ENCODE measurements at places on chromosomes 13 and 19.

GRCh38 chr19:48152551-48152950 is 17.6 kb downstream of the LIG1 start:
- DNase-seq = peak; percentile 49

GRCh38 chr19:38401148-38401547 is 1.7 kb upstream of the FAM98C start:
- DNase-seq = no peak

GRCh38 chr19:55172741-55173140 is 6.3 kb upstream of the DNAAF3 start:
- DNase-seq = no peak

GRCh38 chr13:98875146-98875729 is 102.6 kb downstream of the DOCK9 start:
- DNase-seq = no peak

DNA sequence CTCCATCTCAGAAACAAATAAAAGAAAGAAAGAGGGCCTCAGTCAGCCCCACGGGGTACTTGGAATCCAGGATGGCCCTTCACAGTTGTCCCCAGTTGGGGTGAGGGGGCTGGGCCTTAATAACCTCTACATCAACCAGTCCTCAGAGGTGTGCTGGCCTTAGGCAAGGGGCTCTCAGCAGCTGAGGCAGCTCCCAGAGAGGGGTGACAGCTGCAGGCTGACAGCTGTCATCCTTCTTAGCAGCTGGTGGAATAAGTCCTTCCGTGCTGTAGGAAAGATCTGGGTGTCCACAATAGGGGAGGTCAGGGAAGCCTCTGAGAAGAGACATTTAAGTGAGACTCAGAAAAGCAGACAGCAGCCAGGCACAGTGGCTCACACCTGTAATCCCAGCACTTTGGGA is 7.4 kb downstream of the BCAM start:
- DNase-seq = no peak

GRCh38 chr19:21607449-21607848 is 102.0 kb downstream of the ZNF429 start:
- DNase-seq = no peak

GRCh38 chr13:79987761-79988160 is 353.2 kb downstream of the SPRY2 start:
- DNase-seq = no peak

GRCh38 chr13:105814219-105814901 is 721.1 kb downstream of the EFNB2 start:
- no peak for DNase-seq

- DNase-seq = peak; percentile 63
Observed at GRCh38 chr19:40806423-40807146, 7.6 kb downstream of the EGLN2 start.

DNA sequence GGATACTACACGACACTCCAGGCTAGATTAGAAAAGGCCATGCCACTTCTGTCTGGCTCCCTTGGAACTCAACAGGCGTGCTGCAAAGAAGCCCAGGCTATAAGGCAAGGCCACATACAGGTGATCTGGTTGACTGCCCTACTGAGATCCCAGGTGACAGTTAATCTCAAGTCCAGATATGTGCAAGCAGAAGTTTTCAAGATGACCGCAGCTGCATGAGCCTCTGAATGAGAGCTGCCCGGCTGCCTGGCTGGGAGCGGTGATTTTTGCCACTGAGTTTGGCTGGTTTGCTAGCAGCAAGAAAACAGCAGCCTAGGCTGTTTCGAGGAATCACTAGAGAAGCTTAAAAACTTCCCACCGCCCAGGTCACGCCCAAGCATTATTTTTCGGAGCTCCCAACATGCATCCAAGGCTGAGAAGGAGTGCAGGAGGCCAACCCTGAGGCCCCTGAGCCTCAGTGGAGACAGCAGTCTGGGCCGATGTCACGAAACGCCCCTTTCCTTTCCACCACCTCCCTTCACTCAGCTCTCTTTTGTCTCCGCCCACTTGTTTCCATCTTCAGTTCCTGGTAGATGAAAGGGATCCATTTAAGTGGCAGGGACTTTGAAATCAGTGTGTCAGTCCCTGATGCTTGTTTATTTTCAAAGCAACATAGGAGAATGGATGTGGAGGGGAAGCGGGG is 14.0 kb upstream of the URI1 start:
- no peak for DNase-seq

GRCh38 chr13:49220036-49220855 is at the start of gene MLNR:
TSS of gene MLNR (plus strand) at chr13:49220338. CDS start at chr13:49220338, 0 bp downstream.
- DNase-seq = no peak

DNA sequence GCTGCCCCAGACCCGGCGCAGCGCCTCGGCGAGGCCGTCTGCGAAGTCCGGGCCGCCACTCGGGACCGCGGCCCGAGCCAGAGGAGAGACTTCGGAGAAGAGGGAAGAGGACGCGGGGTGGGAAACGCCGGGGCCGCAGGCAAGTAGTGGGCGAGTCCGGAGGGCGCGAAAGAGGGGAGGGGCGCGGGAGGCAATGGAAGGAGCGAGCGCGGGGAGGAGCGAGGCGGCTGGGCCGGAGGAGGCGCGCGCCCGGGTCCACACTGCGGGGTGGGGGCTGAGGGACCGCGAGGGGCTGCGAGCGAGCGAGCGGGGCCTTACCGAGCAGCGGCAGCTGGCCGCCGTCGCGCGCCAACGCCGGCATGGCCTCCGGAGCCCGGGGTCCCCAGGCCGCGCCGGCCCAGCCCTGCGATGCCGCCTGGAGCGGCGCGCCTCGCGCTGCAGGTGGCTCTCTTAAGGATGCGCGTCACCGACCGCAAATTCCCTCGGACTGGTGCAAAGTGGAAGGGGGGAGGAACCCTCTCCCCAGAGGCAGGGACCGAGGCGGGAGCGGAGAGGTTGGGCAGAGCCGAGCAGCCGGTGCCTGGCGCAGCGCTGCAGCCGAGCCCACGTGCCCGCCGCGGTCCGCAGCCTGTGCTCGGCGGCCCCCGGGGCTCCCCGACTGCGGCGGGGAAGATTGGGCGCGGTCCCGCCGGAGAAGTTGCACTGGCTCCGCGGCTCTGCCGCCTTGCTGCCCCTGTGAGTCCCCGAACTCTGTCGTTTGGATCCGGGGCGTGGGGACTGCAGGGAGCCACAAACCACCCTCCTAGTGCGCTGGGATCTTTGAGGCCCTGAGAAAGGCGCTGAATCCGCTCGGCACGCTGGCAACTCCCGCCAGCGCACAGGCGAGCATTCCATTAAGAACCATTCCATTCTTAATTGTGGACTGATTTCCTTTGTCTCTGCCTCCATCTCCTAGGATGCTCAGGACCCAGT is at the start of gene FLT3:
FLT3 (minus strand) TSS at position 427 of the 972 bp plus-strand sequence; CDS start at position 361, 66 bp downstream.
- no peak for DNase-seq

DNA sequence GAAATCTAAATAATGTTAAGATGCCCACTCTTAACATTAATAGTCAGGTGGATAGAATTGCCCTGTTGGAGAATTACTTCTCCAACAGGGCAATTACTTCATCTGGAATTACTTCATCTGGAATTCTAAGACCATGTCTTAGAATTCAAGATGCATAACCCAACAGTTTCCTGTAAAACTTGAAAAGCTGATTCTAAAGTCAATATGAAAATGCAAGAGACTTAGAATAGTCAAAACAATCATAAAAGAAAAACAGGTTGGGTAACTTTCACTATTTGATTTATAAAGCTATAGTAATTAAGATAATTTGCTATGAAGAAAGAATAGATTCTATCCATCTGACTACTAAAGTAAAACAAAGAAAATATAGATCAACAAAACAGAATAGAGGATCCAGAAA is 75.2 kb downstream of the ABCC4 start:
- DNase-seq = no peak

- no peak for DNase-seq
Observed at GRCh38 chr13:76879883-76880270, 6.3 kb downstream of the KCTD12 start.

GRCh38 chr13:95233026-95233635 is 68.1 kb downstream of the ABCC4 start:
- DNase-seq = no peak

DNA sequence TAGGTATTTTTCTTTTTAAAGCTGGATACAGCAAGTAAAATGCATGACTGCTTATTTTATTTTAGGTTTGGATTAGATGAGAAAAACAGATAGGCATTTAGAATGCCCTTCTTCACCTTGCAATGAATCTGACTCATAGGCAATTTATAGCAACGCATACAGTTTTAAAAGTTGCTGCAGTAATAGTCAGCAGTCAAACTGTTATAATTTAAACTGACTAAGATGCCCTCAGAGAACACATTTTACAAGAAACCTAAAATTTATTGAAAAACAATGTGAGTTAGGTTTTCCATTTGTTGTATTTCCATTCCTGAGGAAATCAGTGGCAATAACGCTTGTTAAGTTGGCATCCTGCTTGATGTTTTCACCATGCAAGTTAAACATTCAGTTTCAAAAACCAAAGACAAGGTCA is 1128.2 kb upstream of the PCDH9 start:
- no peak for DNase-seq

- no peak for DNase-seq
Observed at GRCh38 chr19:40503320-40503695, 36.5 kb downstream of the SPTBN4 start.

DNA sequence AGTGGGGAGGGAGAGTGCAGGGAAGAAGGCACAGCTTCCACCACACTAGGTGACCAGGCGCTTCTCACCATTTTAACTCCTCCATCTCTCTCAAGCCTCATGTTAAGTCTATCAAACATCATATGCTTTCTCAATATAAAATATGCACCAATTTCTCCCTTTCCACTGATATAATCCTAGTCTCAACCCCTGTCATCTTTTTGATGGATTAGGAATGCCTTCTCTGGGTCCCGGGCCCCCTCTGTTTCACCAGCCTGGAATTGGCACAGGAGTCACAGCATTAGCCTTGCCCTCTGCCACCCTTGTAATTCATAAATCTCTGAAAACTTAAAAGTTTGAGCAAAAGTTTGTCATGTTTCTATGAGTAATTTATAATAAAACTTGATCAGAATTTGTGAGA is at the start of gene ZSCAN4:
ZSCAN4 (plus strand) TSS at position 301 of the 400 bp plus-strand sequence. CDS start 7,211 bp downstream, outside the sequence.
- no peak for DNase-seq

GRCh38 chr19:38402967-38403674 is at the start of gene FAM98C:
TSS of gene FAM98C (plus strand) at chr19:38403093. CDS start at chr19:38403154, 61 bp downstream.
- peak; percentile 98 for DNase-seq

DNA sequence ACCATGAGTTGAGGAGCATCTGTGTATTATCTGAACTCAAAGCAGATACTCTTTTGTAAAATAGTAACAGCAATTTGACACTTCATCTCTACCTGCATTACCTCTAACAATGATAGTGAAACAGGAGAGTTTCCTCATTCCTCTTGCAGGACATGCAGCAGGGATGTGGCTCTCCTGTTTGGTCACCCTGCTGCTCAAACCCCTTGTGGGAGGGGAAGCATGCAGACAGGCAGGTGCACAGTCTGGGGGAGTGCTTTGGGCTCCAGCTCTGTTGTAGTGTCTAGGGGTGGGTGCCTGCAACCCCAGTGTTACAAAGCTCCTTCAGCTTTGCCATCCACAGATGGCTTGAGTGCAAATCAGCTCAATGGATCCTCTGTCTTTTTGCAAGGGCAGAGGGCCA is 827.6 kb downstream of the DACH1 start:
- no peak for DNase-seq

DNA sequence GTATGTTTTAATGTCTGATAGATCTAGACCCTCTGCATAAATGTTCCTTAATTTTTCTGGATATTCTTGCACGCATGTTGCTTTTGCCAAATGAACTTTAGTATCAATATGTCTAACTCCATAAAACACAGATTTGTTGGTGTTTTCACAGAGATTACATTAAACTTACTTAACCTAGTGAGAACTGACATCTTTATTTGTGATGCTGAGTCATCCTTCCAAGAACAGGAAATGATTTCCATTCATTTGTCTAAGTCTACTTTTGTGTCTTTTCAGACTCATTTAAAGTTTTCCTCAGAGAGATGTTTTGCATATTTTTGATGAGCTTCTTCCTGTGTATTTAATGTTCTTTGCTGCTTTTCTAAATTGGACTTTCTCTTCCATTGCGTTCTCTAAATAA is 184.0 kb downstream of the SLC7A1 start:
- no peak for DNase-seq

- DNase-seq = no peak
Observed at GRCh38 chr13:32277839-32278238, 37.3 kb downstream of the ZAR1L start.

GRCh38 chr19:28316464-28316863 is 896.5 kb downstream of the UQCRFS1 start:
- DNase-seq = no peak

DNA sequence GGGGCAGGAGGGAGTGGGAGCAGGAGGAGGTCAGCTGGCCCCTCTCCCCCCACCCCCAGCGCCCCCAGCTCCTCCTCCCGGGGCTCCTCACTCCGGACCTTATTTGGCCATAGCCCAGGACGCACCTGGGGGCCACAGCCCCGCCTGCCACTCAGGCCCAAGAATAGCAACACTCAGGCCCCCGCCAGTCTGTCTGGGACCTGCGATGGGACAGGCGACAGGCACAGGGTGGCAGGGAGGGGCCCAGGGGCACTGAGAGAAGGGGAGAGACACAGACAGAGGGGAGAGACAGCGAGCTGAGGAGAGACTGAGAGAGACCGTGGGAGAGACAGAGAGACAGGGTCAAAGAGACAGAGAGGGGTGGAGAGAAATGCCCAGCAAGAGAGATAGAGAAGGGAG is 10.2 kb downstream of the JOSD2 start:
- DNase-seq = no peak

DNA sequence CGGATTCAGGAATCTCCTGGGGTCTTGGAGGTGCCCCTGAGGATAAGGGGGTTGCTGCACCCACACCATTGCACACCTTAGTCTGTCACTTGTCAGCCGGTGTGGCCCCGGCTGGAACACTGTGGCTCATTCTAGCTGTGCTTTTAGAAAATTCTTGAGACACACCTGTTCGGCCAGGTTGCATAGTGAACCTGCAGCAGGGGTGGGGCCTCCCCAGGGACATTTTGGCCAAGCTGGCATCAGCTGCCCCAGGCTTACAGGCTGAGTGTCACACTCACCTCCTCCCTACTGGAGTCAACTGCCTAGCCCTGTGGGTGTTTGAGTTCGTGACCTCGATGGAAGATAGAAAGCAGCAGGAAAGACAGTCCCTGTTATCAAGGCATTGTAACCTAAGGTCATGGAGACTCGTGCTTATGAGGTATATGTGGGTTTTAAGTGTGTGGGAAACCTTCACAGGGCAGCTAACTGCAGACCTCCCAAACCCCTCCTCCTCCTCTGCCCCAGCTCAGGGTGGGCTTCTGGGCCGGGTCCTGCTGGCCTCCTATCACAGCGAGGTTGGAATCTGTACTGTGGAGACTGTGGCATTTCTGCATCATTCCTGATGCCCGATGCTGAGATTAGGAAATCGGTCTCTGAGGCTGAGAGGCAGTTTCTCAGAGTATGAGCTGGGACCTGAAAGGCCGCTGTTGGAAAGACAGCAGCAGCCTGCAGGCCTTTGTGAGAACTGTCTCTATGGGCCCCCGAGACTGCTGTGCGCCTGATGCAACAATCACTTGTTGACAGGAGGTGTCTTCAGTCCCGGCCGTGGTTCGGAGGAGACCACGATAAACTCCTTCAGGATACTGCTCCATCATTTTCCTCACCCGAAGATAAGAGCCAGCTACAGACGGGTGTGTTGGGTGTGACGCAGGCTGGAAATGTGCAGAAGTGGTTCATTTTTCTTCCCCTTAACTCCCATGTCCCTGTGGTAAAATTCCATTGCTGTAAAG is 72.2 kb downstream of the ATP11A start:
- DNase-seq = no peak
